ENCODE measurements at places on chromosomes 13 and 19. TPM values are rescaled to one million over a fixed set of nuclear protein-coding genes. Genes with fewer than 3 reads are reported as not detected.

- DNase-seq: no peak
Observed at GRCh38 chr13:27918918-27919658, 712 bp upstream of the PDX1 start.

Gene LILRB2
- polyA plus RNA-seq: 2.8 TPM

Gene SELENOV
- polyA plus RNA-seq: 9.6 TPM

DNA sequence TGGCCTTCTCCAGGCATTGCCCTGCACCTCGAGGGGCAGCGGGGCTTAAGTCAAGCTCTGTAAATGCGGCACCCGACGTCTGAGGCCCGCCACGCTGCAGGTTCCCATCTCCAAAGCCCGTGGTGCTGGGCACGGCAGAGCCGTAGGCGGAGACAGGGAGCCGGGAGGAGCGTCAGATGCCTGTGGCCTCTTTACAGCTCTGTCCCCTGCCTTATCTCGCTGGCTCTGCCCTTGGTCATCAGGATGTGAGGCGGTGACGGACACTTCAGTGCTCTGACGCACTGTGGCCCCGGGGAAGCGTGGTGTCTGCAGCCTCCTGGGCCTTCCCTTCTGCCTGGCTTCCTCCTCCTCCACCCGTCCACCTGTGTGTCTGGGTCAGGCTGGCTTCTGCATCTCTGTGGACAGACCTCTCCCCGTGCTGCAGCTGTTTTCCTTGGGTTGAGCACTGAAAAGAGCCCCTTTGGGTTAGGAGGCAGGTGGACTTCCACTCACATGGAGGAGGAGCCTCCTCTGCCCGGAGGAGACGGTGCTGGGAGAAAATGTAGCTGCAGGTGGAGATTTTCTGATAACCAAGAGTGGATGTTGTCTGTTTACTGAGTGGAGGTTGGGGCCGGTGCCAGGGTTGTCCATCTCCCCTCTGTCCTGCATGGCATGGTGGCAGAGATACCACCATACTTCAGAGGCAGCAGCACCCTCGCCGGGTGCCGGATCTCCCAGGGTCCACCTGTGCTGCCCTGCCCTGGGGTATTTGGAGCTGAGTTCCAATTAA, 14.6 kb downstream of the MCF2L start:
- DNase-seq: no peak

GRCh38 chr13:48592688-48593049, 59.8 kb upstream of the RCBTB2 start:
- no peak for DNase-seq

GRCh38 chr13:107568181-107568580, 647.2 kb downstream of the LIG4 start:
- DNase-seq: no peak

GRCh38 chr13:25803641-25804040, 248.2 kb downstream of the SHISA2 start:
- no peak for DNase-seq

DNA sequence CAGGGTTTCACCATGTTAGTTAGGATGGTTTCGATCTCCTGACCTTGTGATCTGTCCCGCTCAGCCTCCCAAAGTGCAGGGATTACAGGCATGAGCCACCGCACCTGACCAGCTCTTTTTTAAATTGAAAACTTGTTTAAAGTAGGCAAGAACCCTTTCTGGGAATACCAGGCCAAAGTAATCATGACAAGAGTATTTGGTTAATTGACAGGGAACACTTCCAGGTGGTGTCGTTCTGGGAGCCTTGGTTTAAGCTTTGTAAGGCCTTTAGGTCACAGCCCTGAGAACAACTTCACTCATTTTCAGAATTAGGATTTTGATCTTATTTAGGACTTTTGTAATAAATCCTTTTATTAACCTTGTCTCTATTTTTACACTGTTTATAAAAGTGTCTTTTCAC, 115.2 kb downstream of the LMO7 start:
- DNase-seq: no peak

- DNase-seq: no peak
Observed at GRCh38 chr13:21011378-21011777, 50.0 kb downstream of the LATS2 start.

DNA sequence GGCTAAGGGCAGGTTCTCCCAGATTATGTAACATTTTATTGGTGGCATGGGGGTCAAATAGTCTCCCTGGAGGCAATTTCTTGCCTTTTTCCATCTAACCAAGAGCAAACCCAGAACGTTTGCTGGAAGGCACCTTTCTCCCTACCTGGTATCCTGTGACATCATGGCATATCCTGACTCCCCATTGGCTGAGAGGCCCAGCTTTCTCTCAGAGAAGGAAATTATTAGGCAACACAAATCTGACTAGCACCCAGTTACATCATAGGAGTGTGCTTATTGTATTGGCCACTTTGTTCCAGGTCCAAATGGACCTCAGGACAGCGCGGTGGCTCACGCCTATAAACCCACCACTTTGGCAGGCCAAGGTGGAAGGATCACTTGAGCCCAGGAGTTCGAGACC, 13.0 kb downstream of the NTN5 start:
- DNase-seq: no peak

- DNase-seq: peak; percentile 1
Observed at GRCh38 chr13:65378943-65379519, 1851.1 kb downstream of the PCDH9 start.

Measured in renal cortex interstitium (tissue), 15 donors.